Caco-2 (cell line): ENCODE measurements at places on chromosomes 6 and 20. TPM values are rescaled to one million over a fixed set of nuclear protein-coding genes. Genes with fewer than 3 reads are reported as not detected.

Gene TBX18
- not detected in 2 replicates for total RNA-seq

Gene DDO
- total RNA-seq = not detected in 2 replicates

Gene PSORS1C2
- total RNA-seq = not detected in 2 replicates

Gene SRSF3
- 422 and 425 TPM in 2 replicates for total RNA-seq

Gene NEURL2
- total RNA-seq = 12.6 TPM in 2 replicates

Gene NKX2-2
- not detected in 2 replicates for total RNA-seq

Gene TNFRSF6B
- not detected in 2 replicates for total RNA-seq

Gene MOG
- not detected in 2 replicates for total RNA-seq

DNA sequence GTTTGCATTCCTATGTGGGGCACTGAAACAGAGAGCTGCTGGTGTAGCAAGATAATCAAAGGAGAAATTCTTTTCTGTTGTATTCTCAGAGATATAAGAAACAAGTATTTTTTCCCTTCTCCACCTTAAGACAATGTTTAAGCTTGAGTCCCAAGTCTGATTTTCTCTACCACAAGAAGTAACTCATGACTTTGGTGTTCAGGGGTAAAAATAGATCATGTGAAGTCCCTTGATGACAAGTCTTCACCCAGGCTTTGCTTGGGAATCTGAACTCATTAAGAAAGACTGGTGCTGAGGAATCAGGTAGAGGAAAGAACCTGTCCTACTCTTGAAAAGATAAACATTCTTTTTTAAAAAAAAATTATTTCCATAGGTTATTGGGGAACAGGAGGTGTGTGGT lies 205.6 kb downstream of the ALDH8A1 start:
- DNase-seq = no peak
- no peaks in the 10 kb centered on the region for H3K36me3 ChIP-seq
- no peak overlapping the region for H3K27ac ChIP-seq
- H3K4me1 ChIP-seq = no peaks in the 10 kb centered on the region
- no peak overlapping the region for H3K4me3 ChIP-seq

DNA sequence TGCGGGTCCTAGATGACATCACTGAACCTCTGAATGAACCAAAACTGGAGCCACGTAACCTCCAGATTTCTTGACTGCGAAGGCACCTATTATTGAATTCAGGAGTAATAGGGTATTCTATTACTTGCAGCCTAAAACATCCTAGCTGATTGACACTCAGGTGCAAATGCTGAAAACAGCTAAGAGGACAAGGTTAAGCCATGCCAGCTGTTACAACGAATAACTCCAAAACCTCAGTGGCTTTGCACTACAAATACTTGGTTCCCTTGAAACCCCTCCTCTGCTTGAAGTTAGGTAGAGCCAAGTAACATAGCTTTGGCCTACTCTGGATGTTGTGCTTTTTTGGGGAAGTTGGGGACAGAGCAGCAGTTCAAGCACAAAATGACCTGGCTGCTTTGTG lies 21.0 kb upstream of the CCN5 start:
- no peak for DNase-seq
- no peaks in the 10 kb centered on the region for H3K27me3 ChIP-seq
- H3K4me3 ChIP-seq = no peak overlapping the region
- H3K27ac ChIP-seq = no peak overlapping the region
- H3K4me1 ChIP-seq = peaks cover 21% of the 10 kb centered on the region
- no peaks in the 10 kb centered on the region for H3K36me3 ChIP-seq

- DNase-seq = no peak
- H3K4me3 ChIP-seq = no peak within 1 kb of the TSS; the same call in 1 of the 2 replicates
- H3K27me3 ChIP-seq = peaks cover 16% of the 10 kb centered on the region
- H3K36me3 ChIP-seq = no peaks in the 10 kb centered on the region
- no peak within 1 kb of the TSS for H3K27ac ChIP-seq
- peaks cover 5% of the 10 kb centered on the region; the same call in 1 of the 2 replicates for H3K4me1 ChIP-seq
Observed at GRCh38 chr20:36305602-36306551, at the start of gene DLGAP4. Gene DLGAP4, plus strand, starts transcription at chr20:36306339. Its CDS starts 125,379 bp downstream, at chr20:36431718.

- H3K27me3 ChIP-seq = no peaks in the 10 kb centered on the region
- peaks cover 4% of the 10 kb centered on the region; the same call in 1 of the 2 replicates for H3K4me1 ChIP-seq
- peak overlapping the region; percentile 71 for H3K4me3 ChIP-seq
- no peak for DNase-seq
Observed at GRCh38 chr6:28251661-28252008, 434 bp downstream of the ZKSCAN4 start.

- H3K27me3 ChIP-seq = no peaks in the 10 kb centered on the region
- no peak overlapping the region for H3K4me3 ChIP-seq
- no peak for DNase-seq
- H3K4me1 ChIP-seq = no peaks in the 10 kb centered on the region
- H3K27ac ChIP-seq = no peak overlapping the region
Observed at GRCh38 chr20:8709627-8710026, 359.3 kb upstream of the PLCB4 start.

DNA sequence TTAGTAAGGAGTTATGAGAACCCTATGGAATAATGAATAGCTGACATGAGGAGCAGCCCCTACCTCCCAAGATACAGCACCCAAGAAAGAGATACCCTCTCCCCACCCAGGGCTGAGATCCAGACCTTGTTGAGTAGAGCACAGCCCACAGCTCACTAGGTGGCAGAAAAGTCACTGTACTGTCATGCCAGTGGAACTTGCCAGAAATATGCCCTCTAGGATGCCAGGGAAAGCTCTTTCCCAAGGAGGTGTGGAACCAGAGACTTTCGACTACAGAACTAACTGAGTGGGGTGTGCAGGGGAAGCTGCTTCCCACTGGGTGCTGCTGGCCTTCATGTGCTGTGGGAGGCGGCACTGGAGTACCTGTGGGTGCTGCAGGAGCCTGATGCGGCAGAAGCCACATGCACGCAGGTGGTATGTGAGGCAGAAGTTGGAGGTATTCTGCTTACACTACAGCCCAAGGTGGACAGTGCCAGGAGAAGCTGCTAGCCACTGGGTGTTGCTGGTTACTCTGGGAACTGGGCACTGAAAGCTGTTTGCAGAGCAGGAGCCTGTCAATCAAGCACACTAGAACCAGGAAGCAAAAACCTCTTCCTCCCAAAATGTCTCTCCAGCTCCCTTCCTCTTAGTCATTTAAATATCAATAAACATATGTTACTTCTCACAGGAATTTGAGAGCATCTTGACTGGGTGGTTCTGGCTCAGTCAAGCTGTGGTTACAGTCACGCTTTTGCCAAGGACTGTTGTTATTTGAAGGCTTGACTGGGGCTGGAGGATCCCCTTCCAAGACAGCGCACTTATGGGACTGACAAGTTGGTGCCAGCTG lies 17.8 kb downstream of the ARMC12 start:
- H3K4me3 ChIP-seq = no peak overlapping the region
- DNase-seq = no peak
- no peak overlapping the region for H3K27ac ChIP-seq
- no peaks in the 10 kb centered on the region for H3K4me1 ChIP-seq

DNA sequence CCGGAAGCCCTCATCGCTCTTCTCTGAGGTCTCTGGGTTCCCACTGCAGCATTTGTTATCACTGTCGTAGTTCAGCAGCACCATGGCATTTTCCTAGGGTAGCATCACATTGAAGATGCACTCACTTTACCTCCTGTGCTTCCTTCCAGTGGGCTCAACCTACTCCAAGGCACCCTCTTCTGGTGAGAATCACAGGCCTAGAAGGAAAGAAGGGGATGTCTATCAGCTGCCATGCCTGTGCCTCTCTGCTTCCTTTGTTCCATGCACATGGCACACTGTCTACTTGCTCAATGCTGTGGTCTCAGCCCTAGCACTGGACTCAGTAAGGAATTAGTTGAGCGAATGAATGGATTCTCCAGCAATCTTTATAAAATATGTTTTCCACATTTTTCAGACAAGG lies 22.6 kb downstream of the CST4 start:
- DNase-seq = no peak
- no peak overlapping the region for H3K4me3 ChIP-seq
- H3K27ac ChIP-seq = no peak overlapping the region
- H3K4me1 ChIP-seq = peaks cover 43% of the 10 kb centered on the region
- no peaks in the 10 kb centered on the region for H3K27me3 ChIP-seq
- H3K36me3 ChIP-seq = no peaks in the 10 kb centered on the region

DNA sequence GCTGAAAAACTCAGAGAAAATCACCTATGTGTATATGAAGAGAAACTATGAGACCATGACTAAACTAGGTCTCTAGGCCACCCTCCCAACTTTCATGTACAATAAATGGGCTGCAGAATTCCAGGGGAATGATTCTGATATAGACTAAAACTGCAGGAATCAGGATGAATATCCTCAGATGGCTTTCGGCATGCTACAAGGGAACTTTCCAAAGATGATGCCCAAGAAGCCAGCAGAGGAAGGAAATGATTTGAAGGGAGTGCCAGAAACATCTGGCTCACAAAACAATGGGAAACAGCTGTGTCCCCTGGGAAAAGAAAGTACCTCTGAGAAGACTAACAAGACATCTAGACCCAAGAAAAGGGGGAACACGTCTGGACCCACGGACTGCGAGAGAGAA lies 41.1 kb downstream of the PLN start:
- no peaks in the 10 kb centered on the region for H3K36me3 ChIP-seq
- no peak overlapping the region for H3K27ac ChIP-seq
- no peak overlapping the region for H3K4me3 ChIP-seq
- no peaks in the 10 kb centered on the region for H3K4me1 ChIP-seq
- no peaks in the 10 kb centered on the region for H3K27me3 ChIP-seq

- peak overlapping the region; percentile 100 for H3K27ac ChIP-seq
- peak overlapping the region; percentile 83 for H3K4me3 ChIP-seq
- DNase-seq = no peak
Observed at GRCh38 chr20:49045440-49046086, 549 bp upstream of the CSE1L start.

- H3K27me3 ChIP-seq = no peaks in the 10 kb centered on the region
- H3K36me3 ChIP-seq = no peaks in the 10 kb centered on the region
- H3K27ac ChIP-seq = no peak overlapping the region
- DNase-seq = no peak
Observed at GRCh38 chr6:149212892-149213801, 104.4 kb upstream of the TAB2 start.

- H3K27ac ChIP-seq = no peak overlapping the region
- no peak for DNase-seq
- H3K4me1 ChIP-seq = no peaks in the 10 kb centered on the region
- H3K36me3 ChIP-seq = no peaks in the 10 kb centered on the region
- H3K4me3 ChIP-seq = no peak overlapping the region
Observed at GRCh38 chr6:118101220-118101619, 194.2 kb downstream of the SLC35F1 start.

DNA sequence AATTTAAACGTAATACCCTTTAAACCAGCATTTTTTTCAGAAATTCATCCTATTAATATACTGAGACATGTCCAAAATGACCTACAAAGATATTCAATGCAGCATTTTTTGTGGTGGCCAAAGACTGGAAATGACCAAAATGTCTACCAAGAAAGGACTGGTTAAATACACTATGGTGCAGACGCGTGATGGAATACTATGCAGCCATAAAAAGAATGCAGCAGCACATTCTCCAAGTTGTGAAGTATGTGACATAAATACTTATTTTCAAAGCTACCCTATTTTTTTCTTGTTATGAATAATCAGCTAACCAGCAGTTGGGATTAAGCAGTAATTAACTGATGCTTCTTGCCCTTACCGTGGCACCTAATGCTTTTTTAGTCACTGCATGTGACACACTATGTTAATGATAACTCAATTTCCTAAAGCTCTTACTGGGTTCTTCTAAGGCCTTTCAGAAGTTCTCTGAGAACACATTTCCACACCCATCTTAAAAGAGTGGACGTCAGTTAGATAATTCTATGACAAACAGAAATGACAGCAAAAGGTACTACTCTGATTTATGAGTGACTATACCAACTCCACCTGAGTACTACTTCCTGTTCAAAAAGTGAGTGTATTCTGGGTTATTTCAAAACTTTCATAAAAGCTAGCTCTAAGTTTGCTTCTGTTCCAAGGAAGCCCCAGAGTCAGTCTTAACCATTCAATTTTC lies 24.9 kb downstream of the TTI1 start:
- no peaks in the 10 kb centered on the region for H3K4me1 ChIP-seq
- no peak overlapping the region for H3K27ac ChIP-seq
- H3K27me3 ChIP-seq = no peaks in the 10 kb centered on the region
- H3K36me3 ChIP-seq = peaks cover 6% of the 10 kb centered on the region
- DNase-seq = no peak

DNA sequence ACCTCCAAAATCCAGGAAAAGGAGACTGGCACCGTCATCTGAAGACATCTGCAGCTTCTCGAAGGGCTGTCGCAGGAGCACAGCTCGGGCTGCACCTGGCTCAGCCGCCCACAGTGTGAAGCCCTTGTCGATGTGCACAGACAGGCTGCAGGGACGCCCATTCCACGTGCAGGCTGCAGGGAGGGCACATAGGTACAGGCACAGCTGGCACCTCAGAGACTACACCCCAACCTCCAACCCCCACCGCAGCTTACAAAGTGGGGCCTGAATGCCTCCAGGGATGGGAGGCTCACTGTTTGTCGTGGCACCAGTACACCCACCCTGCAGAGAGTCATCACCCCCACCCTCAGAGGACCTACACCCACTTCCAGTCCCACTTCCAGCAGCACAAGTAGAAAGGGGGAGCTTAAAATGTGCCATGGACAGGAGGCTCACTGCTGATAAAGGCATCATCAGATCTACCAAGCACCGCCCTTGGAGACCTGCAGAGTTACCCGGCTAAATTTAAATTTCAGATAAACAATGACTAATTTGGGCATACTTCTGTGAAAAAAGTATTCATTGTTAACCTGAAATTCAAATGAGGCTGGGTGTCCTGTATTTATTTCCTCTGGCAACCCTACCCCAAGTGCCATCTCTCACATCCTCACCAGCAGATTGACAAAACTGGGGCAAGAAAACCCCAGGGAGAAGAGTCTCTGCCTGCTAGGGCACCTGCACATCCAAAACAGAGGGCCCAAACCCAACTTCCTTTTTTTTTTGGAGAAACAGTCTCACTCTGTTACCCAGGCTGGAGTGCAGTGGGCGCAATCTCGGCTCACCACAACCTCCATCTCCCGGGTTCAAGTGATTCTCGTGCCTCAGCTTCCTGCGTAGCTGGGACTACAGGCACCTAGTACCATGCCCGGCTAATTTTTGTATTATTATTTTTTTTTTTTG lies 7.7 kb upstream of the CDK5RAP1 start:
- no peak overlapping the region for H3K27ac ChIP-seq
- no peak overlapping the region for H3K4me3 ChIP-seq
- no peaks in the 10 kb centered on the region for H3K27me3 ChIP-seq
- H3K36me3 ChIP-seq = no peaks in the 10 kb centered on the region
- H3K4me1 ChIP-seq = no peaks in the 10 kb centered on the region

- no peaks in the 10 kb centered on the region for H3K36me3 ChIP-seq
- H3K27me3 ChIP-seq = no peaks in the 10 kb centered on the region
- H3K4me3 ChIP-seq = no peak overlapping the region
Observed at GRCh38 chr6:57256541-57256940, 34.4 kb upstream of the RAB23 start.

- no peaks in the 10 kb centered on the region for H3K36me3 ChIP-seq
- no peak overlapping the region for H3K27ac ChIP-seq
- no peaks in the 10 kb centered on the region for H3K27me3 ChIP-seq
- H3K4me3 ChIP-seq = no peak overlapping the region
- H3K4me1 ChIP-seq = no peaks in the 10 kb centered on the region
Observed at GRCh38 chr6:13177664-13178063, 150.7 kb downstream of the TBC1D7 start.

- H3K4me1 ChIP-seq = no peaks in the 10 kb centered on the region
- no peaks in the 10 kb centered on the region for H3K27me3 ChIP-seq
- H3K27ac ChIP-seq = no peak overlapping the region
Observed at GRCh38 chr6:71346334-71346694, 57.7 kb downstream of the OGFRL1 start.
